ENCODE measurements at places on chromosomes 4 and X.

GRCh38 chr4:173538148-173538908 is 8.3 kb upstream of the HAND2 start:
- DNase-seq = peak; percentile 81

DNA sequence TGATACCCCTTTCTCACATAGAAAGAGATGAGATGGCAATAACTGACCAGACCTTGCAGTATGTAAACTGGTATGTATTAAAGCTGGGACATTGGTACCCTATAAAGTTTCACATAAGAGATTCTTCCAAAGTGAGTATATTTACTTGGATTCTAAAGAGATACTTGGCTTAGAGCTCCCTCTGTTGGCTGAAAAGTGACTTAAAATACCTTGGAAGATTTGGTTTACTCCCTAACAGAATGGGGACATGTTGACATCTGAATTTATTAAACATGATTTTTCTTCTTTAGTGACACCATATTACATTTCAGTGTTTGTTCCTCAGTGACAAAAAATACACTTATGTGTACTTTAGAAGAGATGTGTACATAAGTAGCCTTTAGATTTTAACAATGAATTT is 47.9 kb upstream of the RGN start:
- DNase-seq = no peak

DNA sequence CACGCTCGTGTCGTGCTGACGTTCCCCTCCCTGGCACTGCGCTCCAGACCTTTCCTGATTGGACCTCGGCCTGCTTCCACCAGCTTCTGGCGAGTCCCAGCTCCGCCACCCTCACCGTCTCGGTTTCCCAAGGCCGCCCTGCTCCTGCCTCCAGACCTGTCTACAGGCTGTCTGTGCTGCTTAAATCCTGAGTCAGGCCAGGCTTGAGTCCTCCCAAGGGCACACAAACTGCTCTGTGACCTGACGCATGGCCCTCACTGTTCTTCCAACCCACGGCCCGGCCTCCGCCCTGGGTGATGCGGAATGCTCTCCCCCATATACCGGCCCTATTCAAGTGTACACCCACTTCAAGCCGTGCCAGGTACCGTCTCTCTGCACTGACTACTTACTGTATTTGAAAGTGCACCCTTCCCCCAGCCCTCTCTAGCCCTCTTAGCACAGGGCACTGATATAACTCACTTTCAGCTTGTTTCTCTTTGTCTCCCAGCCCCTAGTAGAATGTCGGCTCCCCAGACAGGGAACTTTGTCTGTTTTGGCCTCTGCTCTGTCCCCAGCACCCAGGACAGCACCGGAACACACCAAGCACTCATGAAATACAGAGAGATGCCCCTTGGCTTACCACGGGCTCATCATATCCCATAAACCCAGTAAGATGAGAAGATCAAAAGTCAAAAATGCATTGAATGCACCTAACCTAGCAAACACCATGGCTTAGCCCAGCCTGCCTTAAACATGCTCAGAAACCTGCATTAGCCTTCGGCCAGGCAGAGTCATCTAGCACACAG is 63.1 kb upstream of the AFAP1 start:
- DNase-seq = no peak

GRCh38 chr4:636628-637159 is 11.3 kb downstream of the PDE6B start:
- peak; percentile 21 for DNase-seq

GRCh38 chrX:107736781-107737531 is 38.6 kb downstream of the TSC22D3 start:
- no peak for DNase-seq

All from sigmoid colon (tissue), 7 donors.